ENCODE measurements at places on chromosomes 6 and 20.

DNA sequence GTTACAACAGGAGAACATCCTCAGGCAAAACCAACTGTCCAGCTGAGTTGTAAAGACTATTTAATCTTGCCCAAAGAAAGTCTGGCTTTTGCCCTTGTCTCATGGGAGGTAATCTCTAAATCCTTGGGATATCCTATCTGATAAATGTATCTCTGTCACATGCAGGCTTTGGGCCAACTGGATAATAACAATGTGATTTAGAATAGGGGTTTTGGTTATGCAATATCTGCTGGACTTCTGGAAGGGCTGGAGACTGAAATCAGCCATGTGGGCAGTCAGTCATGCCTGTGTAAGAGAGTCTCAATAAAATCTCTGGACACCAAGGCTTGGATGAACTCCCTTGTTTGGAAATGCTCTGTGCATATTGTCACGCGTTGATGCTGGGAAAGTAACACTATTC, 56.3 kb upstream of the PRL start:
- no peak for DNase-seq

DNA sequence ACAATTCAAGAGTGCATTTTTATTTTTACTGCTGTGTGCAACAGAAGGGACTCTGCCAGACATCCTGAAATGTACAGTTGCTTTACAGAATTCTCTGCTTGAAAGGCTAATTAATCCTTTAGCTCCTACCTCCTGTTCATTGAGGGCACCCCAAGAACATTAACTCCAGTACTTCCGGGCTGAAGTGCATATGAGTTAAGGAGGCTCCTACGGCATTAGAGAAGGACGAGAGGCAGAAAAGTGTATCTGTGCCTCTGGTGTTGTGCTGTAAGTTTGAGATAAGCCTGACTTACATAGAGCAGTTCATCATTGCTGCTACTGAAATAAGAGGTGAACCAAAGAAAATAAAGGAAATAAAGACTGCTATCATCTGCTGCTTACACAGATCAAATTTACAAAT, 609.3 kb upstream of the ADGRB3 start:
- no peak for DNase-seq

- no peak for DNase-seq
Observed at GRCh38 chr6:73738367-73739028, 42.5 kb downstream of the CD109 start.

GRCh38 chr6:22145376-22145775, 151.5 kb downstream of the PRL start:
- DNase-seq, result no peak

GRCh38 chr6:54970337-54970736, 123.8 kb downstream of the FAM83B start:
- no peak for DNase-seq

DNA sequence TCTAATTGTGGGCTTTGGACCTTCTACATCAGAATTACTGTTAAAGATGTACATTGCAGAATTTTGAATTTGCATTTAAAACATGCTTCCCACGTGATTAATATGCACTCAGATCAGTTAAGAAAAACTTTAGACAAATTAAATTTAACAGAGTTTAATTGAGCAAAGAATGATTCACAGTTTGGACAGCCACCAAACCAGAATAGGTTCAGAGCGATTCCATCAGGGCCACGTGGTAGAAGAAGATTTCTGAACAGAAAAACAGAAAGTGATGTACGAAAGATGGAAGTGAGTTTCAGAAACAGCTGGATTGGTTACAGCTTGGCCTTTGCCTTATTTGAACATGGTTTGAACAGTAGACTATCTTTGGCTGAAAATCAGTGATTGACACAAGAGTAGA, 704.2 kb upstream of the MAP3K7 start:
- DNase-seq, result no peak

- no peak for DNase-seq
Observed at GRCh38 chr6:57255451-57256169, 33.5 kb upstream of the RAB23 start.

DNA sequence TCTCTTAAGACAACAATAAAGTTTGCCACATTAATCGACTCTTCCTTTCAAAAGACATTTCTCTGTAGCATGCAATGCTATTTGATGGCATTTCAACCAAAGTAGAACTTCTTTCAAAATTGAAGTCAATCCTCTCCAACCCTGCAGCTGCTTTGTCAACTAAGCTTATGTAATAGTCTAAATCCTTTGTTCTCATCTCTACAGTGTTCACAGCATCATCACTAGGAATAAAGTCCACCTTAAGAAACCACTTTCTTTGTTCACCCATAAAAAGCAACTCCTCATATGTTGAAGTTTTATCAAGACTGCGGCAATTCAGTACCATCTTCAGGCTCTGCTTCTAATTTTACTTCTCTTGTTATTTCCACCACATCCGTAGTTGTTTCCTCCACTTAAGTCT, 11.5 kb upstream of the BLOC1S5 start:
- no peak for DNase-seq

DNA sequence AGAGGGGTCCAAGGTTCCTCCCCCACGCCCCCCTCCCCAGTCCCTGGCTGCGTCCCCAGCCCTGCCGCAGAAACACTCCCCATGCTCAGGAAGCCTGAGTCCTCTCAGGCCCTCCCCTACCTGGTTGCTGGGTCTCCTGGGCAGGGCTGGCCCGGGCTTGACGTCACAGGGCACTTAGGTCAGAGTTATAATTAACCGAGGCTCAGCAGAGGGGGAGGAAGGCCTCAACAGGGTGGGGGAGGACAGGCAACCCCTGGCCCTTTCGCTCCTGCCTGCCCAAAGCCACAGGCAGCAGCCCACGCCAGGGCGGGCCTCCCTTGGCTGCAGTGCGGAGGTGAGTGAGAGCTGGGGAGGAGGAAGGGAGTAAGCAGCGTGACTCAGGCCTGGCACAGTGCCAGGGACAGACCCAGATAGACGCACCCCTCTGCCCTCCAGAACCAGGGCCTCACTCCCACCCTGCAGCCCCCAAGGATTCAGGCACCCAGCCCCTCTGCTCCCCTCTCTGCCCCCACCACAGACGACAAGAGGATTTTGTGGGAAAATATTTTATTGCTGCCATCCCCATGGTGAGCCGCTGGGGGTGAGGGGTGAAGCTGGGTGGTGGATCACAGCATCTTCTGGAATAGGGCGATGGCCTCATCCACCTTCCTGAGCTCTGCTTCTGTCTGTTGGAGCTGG, at the start of gene VWA7:
Gene VWA7, minus strand, starts transcription at position 340 of the 678 bp plus-strand sequence. CDS start 549 bp downstream, outside the sequence.
- no peak for DNase-seq

DNA sequence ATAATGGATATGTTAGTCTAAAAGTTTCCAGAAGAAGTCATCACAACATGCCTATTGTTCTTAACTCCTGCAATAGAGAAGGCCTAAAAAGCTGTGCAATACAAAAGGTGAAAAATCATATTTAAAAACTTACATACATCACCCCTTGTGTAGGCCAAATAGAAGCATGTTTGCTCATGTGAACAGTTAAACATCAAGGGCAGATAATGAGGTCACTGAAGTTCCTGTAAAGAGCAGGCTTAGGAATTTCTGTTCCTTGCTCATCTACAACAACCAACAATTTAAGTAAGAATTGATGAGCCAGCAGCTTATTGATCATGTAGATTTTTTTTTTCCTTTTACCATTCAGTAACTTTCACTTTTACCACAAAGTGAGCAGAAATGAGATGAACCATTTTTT, 7.5 kb upstream of the NUP153 start:
- no peak for DNase-seq

- DNase-seq, result no peak
Observed at GRCh38 chr6:111530667-111531066, 47.6 kb upstream of the REV3L start.

- DNase-seq, result no peak
Observed at GRCh38 chr6:17431581-17431980, 38.2 kb downstream of the CAP2 start.

GRCh38 chr6:54335871-54336270, 27.6 kb downstream of the TINAG start:
- no peak for DNase-seq

DNA sequence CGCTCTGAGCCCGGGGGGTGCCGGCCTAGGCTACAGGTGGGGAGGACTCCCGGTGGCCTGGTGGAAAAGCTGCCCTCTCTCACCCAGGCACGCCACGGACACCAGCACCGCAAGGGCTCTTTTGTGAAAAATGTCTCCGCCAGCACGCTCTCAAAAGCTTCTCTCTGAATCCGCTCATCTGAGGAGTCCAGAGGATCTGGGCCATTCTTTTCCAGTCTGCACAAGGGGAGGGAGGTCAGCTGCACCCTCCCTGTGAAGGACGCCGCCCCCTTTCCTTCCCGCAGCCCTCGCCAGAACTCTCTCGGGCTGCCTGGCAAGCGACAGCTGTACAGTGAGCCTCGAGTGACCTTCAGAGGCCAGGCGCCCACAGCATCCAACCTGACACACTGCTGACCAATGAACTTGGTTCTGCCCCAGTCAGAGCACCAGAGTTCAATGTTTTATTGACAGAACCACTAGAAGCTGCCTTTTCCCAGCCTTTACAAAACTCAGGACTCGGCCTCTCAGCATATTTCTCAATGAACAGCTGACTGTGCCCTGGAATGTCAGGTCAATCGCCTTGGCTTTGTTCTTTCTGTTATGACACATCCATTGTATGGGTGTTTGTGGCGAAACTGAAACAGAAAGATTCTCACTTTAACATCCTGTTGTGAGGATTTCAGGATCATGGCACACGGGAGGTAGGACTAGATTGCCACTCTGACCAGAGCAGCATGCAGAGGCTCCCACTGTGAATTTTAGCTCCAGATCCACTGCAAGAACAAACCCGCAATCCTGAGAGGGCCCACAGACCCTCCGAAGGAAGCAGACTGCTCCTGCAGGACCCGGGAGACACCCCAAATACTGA, 26.7 kb downstream of the SERPINB9 start:
- no peak for DNase-seq

DNA sequence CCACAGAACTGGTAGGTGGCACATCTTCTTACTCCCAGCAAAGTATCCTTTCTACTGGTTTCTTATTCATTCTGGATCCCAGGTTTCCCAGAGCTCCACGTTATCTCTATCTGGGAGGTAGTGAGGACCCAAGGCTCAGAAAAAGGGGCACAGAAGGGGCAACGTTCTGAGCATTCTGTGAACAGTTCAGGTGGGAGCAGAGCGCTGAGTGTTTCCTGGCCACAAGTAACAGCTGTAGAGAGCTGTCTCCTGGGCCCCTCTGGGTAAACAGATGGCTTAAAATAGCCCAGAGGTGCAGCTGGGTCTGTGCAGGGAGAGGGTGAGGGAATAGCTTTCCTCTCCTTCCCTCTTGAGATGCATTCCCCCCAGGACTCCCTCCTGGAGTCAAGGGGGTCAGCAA, 2.1 kb downstream of the APOBEC2 start:
- DNase-seq, result no peak

DNA sequence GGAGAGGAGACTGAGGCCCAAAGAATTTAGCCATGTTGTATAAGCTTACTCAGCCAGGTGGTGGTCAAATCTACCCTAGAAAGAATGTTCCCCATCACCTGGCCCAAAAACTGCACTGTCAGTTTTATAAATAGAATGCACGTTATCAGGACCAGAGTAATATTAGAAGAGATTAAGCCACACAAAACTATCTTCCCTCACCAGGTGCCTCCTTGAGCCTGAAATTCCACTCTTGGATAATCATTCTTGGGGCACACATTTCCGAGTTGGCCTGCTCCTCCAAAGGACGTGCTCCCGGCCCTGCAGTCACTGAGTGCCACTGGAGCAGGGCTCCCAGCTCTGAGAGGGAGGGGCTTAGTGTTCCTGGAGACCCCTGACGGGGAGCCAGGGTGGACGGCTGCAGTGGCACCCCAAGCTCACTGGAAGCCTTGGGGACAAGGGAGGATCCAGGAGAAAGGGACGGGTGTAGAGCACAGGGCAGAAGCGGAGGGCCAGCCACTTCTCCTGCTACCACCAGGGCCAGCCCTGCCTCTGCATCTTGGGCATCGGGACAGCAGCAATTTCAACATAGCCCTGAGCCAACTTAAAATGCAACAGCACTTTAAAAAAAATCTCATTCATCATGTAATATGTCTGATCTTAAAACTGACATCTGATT, 160.8 kb upstream of the QKI start:
- DNase-seq, result no peak

- DNase-seq, result no peak
Observed at GRCh38 chr20:60086821-60087562, 128.8 kb downstream of the CDH26 start.

DNA sequence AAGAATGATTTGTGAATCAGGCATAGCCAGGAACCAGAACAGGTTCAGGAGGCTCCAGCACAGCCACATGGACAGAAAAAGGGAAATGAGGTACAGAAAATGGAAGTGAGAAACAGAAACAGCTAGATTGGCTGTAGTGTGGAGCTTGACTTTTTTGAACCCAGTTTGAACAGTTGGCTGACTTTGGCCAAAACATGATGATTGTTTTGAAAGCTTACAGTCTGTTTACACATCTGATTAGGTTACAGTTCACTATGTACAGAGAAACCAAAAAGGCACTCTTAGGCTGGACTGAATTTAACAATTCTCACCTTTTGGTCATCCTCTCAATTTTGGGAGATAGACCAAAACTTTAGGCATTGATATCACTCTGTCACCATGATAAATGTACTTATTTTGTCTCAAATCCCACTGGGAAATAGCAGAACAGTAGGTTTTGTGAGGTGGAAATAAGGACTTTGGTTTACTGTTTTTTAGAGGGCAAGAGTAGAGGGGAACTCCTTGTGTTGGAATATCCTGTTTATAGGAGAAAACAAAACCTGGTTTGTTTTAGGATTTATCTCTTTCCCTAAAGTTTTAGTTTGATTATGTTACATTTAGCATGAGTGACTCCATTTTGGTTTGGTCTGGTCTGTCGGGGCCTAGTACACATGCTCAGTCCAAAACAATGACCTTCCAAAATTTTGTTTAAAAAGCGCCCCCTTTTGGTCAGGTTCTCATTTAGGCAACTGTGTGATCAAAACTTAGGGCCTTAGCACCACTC, 123.1 kb downstream of the OLIG3 start:
- no peak for DNase-seq

- DNase-seq, result no peak
Observed at GRCh38 chr20:63441136-63442099, 31.0 kb downstream of the KCNQ2 start.

- no peak for DNase-seq
Observed at GRCh38 chr6:53009056-53009455, 14.0 kb upstream of the GSTA4 start.

GRCh38 chr6:96470296-96470695, 51.3 kb upstream of the UFL1 start:
- no peak for DNase-seq

DNA sequence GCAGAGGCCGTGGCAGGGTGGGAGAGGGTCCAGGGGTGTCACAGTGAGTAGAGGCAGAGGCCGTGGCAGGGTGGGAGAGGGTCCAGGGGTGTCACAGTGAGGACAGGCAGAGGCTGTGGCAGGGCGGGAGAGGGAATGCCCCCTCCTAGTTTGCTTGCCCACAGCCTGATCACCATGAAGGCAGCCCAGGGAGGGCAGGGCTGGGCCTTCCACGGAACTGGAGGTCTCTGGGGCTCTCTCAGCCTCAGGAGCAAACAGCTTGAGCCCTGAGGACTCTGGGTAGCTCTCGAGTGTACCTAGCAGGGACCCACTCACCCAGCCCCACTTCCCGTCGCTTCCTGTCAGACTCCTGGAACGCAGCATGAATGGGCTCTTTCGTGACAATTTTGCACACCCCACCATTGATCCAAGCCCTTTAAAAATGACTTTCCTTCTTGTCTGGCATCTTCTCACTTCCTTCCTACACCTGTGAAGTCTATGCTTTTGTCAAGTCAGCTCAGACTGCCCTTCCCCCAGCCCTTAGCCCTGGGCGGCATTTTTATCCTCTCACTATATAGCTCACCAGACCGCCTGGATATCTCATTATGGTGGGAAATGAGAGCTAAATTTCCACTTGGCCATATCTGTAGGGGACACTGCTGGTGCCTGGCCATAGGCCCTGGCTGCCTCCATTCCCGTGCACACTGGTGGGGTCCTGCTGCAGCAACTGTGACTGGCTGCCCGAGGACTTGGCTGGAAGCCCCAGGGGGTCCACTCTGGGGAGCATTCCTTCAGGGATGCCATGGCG, 140.3 kb downstream of the CDC5L start:
- no peak for DNase-seq
